ENCODE measurements at places on chromosomes 3 and 15. TPM values are rescaled to one million over a fixed set of nuclear protein-coding genes. Genes with fewer than 3 reads are reported as not detected.

- DNase-seq: no peak
Observed at GRCh38 chr3:194554473-194555123, 67.8 kb upstream of the ATP13A3 start.

DNA sequence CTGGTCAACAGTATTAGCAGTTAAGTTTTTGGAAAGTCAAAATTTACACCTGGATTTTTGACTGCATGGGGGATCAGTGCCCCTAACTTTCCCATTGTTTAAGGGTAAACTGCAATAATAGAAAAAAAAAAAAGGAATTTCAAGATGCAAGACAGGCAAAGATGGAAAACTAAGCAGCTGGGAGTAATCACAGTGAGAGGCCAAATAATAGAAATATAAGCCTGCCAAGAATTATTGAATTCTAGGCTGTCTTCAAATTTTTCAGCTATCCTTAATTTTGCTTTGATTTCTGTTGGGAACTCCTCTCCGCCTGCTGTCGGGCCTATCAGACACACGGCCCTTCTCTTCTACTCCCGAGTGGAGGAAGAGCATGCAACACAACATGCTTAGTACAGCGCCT, 215.5 kb upstream of the LMCD1 start:
- no peak for DNase-seq

GRCh38 chr3:63652066-63652725, at the start of gene SNTN:
Gene SNTN, plus strand, starts transcription at chr3:63652675. Its CDS starts 13 bp downstream, at chr3:63652688.
- no peak for DNase-seq

DNA sequence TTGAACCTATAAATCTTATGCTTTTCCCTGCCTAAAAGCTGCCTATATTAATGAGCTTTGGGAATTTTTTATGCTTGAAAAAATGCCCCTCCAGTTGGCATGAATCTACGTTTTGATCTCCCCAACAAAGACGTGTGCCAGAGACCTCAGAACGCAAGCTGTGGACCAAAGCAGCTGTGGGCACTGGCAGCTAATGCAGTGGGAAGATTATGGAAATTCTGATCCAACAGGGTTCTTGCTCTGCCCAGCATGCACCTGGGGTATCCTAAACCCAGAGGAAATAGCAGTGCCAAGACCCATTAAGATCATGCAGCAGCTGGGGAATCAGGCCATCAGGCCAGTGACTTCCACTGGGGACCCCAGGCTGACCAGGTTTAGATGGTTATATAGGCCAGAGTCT, 423.0 kb downstream of the ZBBX start:
- no peak for DNase-seq

DNA sequence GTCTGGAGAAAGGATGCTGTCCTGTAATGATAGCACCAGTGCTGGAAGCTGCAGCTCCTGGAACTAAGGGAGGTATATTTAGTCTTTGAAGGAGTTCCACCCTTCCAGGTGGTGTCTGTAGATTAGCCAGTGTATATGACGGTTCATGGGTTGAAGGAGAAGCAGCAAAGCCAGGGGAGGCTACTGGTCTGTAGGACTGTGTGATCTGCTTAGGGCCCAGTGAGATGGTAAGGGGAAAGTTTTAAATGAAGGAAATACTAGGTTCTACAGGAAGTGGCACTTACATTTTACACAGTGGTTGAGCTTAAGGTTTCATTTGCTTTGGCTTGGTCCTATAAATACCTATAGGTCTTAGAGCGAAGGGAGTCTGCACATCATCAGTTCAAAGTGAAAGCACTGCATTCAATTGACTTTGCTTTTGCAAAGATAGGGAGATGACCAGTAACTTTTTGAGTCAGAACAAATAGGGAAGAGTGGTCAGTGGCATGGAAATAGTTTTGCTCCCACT, 5.6 kb downstream of the SLC25A38 start:
- DNase-seq: no peak

- DNase-seq: no peak
Observed at GRCh38 chr15:60721707-60722106, 242.8 kb upstream of the ICE2 start.

DNA sequence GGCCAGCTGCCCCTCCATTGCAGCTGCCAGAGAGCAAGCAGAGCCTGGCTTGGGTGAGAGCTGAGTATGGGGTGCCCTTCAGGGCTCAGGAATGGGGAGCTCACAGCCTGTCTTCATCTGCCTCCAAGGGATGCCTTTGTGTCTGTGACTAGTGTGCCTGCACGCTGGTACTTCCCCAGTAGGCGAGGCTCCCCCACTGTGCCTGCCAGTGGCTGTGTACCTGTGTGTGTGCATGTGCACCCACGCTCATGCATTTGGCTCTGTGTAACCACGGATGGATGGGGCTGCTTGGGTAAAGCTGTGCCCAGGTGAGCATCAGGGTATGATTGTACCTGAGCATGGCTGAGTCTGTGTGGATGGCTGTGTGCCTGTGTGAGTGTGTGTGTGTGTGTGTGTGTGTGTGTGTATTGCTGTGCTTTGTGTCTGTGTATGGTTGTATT, 2.3 kb upstream of the GRM2 start:
- no peak for DNase-seq

GRCh38 chr15:98943601-98944151, 63.9 kb downstream of the PGPEP1L start:
- DNase-seq: no peak

- no peak for DNase-seq
Observed at GRCh38 chr3:191740712-191741111, 279.7 kb downstream of the PYDC2 start.

DNA sequence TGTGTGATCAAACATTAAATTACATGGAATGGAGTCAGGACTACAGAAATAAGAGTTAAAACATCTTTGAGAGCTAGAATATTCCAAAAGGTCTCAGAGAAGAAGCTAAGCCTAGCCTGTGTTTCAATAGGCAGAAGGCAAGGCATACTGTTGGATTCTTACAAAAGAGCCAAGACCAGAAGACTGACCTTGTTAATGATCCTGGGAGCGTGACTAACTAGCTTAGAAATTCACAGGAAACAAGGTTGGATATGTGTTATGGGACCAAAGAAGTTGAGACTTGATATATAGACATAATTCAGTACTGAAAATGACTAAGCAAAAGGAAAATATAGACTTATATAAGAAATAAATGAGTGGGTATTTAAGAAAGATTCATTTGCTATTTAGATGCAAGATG, 50.1 kb downstream of the FEZF2 start:
- no peak for DNase-seq

GRCh38 chr15:35545316-35545823, 595 bp downstream of the DPH6 start:
- DNase-seq: peak; percentile 14

- no peak for DNase-seq
Observed at GRCh38 chr15:70579766-70580165, 183.6 kb downstream of the UACA start.

DNA sequence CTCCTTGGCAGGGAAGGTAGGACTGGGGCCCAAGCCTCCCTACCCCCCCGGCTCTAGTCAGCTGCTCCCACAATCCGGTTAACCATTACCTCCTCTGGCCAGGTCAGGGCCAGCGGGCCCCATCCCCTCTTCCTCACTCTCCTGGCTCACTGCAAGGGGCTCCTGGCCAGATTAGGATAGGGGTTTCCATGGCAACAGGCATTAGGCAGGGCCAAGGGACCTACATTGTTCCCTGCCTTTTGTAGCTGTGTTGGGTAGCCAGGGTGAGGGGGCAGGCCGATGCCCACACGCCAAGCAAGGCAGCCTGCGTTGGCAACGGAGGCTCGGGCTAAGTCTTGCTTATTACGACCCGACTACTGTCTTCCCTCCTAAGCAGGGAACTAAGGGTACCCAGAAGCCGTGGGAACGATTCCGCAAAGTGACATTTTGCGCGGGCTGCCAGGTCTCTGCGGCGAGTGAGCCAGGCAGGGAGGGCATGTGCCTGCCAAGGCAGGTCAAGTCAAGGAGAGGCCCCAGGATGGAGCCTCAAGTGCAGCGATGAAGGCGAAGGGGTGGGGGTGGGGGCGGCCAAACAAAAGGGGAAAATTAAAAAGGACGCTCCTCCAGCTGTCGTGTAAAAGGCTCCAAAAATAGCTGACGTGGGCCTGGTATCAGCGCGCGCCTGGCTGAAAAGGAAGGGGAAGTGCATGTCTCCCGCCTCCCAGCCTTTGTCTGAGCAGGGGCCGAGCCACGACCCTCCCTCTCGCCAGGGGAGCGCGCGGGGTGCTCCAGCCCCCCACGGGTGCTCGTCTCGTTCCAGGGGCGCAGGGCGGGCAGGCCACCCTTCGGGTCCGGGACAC, 919 bp downstream of the IDH2 start:
- DNase-seq: peak; percentile 58

FOXB1 gene
- total RNA-seq: 0.54 TPM

CYP19A1 gene
- not detected for total RNA-seq

EPB42 gene
- total RNA-seq: not detected

CAND2 gene
- total RNA-seq: 0.84 TPM

Data from activated CD4-positive, alpha-beta T cell treated with anti-CD3 and anti-CD28 coated beads, Interleukin-2, amount 10 ng/mL, durations not matched to agents 7 days and 5 days (primary cell).